ENCODE measurements at places on chromosomes 6 and 20.

DNA sequence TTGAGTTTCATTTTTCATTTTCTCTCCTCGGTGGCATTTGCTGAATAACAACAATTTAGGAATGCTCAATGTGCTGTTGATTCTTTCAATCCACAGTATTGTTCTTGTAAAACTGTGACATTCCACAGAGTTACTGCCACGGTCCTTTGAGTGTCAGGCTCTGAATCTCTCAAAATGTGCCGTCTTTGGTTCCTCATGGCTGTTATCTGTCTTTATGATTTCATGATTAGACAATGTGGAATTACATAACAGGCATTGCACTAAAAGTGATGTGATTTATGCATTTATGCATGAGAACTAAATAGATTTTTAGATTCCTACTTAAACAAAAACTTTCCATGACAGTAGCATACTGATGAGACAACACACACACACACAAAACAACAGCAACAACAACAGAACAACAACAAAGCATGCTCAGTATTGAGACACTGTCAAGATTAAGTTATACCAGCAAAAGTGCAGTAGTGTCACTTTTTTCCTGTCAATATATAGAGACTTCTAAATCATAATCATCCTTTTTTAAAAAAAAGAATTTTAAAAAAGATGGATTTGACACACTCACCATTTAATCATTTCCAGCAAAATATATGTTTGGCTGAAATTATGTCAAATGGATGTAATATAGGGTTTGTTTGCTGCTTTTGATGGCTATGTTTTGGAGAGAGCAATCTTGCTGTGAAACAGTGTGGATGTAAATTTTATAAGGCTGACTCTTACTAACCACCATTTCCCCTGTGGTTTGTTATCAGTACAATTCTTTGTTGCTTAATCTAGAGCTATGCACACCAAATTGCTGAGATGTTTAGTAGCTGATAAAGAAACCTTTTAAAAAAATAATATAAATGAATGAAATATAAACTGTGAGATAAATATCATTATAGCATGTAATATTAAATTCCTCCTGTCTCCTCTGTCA lies 88.1 kb downstream of the SNAP25 start:
- no peak for DNase-seq

GRCh38 chr20:5211803-5212714 lies 85.3 kb downstream of the CDS2 start:
- no peak for DNase-seq

DNA sequence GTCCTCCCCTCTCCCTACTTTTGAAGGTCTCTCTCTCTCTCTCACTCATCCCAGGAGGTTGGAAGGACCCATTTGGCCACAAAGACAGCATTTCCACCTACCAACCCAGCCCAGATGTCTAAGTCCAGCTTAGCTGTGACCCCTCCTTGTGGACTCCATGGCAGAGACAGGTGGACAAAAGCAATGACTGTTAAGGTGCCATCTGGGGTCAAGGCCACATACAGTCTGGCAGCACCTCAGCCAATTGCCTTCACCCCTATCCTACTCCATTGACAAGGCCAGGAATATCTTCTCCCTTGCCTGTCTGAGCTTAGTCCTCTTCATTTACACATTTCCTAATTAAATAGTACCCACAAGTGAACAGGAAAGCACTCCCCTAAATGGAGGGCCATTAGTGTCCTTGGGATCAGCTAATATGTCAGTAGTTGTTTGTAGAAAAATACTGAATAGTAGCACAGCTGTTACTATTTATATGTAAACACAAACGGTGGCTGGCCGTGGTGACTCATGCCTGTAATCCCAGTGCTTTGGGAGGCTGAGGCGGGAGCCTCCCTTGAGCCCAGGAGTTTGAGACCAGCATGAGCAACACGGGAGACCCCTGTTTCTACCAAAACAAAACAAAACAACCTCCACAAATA lies 28.8 kb downstream of the GCM1 start:
- peak; percentile 84 for DNase-seq

GRCh38 chr20:2330090-2330695 lies 34.4 kb downstream of the TGM3 start:
- DNase-seq = no peak

GRCh38 chr6:25387483-25387882 lies 108.3 kb downstream of the CARMIL1 start:
- DNase-seq = no peak

DNA sequence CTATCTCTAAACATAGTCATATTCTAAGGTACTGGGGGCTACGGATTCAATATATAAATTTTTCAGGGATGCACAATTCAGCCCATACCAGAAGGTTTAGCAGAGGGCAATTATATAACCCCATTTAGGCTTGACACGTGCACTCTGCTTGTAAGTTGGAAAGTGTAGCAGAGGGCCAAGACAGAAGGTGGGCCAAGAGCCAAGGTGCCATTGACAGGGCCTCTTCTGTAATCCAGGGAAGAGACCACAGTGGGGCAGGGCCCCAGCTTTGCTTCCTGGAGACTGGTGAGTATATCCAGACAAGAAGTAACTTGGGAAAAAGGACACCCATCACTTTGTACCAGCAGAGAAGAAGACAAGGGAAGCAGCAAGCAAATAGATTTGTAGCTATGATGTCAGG lies 672.4 kb upstream of the MARCKS start:
- DNase-seq = no peak

- DNase-seq = no peak
These were observed 25.3 kb downstream of the BFSP1 start for GRCh38 chr20:17505636-17506517.

GRCh38 chr6:5152460-5152859 lies 67.3 kb downstream of the PPP1R3G start:
- no peak for DNase-seq

DNA sequence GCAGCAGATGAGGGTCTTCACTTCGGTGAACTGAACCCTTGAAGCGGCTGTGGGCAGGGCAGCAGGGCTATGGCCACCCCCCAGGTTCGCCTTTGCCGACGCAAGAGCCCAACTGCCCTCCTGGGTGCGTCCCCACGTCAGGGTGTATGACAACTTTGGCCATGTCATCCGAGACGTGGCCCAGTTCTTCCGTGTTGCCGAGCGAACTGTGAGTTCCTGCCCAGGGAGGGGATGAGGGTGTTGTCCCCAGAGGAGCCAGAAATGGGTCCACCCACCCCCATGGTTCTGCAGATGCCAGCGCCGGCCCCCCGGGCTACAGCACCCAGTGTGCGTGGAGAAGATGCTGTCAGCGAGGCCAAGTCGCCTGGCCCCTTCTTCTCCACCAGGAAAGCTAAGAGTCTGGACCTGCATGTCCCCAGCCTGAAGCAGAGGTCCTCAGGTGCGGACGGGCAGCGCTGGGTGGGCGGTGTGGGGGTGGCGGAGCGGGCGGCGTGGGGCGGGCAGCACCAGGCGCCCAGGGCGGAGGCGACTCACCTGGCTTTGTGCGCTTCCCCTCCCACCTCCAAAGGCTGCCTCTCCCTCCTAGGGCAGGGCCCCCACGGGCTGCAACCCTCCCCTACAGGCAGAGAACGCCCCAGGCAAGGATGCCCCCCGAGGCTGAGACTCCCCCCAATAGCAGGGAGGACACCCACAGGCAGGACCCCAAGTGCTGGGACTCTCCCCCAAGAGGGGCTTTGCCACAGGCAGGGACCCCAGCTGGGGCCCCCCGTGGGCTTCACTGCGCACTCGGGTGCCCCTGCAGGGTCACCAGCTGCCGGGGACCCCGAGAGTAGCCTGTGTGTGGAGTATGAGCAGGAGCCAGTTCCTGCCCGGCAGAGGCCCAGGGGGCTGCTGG lies 6.2 kb upstream of the TNFRSF6B start:
- no peak for DNase-seq

GRCh38 chr6:46521464-46521971 lies 30.3 kb upstream of the RCAN2 start:
- no peak for DNase-seq

DNA sequence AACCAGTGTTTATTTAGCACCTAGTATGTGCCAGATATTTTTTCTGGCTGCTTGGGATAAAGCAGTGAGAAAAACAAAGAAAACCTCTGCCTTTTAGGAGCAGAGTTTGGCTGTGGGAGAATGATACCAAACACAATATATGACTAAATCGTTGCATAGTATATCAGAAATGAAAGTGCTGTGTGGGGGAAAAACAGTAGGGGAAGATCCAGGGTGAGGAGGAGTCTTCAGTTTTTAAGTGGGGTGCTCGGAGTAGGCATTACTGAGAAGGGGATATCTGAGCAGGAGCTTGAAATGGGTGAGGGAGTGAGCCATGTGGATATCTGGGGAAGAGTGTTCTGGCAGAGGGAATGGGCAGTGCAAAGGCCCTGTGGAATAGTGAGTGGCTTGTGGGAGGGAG lies 23.0 kb downstream of the TAF8 start:
- DNase-seq = no peak

DNA sequence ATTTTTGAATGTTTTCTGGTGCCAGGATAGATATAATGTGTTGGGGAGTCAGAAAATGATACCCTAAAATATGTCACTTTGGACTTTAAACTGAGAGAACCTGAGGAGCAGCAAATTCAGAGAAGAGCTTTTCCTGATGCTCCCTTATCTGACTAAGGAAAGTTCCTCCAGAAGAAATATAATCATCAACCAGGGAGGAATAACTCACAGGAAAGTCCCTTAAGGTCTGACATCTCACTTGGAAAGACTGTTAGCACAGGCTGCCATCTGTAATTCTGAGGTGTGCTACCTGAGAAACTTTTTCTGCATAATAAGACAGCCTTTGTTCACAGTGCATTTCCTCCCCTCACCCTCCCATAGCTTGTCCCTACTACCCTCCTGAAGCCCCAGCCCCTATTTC lies 218.6 kb downstream of the SYNE1 start:
- no peak for DNase-seq

DNA sequence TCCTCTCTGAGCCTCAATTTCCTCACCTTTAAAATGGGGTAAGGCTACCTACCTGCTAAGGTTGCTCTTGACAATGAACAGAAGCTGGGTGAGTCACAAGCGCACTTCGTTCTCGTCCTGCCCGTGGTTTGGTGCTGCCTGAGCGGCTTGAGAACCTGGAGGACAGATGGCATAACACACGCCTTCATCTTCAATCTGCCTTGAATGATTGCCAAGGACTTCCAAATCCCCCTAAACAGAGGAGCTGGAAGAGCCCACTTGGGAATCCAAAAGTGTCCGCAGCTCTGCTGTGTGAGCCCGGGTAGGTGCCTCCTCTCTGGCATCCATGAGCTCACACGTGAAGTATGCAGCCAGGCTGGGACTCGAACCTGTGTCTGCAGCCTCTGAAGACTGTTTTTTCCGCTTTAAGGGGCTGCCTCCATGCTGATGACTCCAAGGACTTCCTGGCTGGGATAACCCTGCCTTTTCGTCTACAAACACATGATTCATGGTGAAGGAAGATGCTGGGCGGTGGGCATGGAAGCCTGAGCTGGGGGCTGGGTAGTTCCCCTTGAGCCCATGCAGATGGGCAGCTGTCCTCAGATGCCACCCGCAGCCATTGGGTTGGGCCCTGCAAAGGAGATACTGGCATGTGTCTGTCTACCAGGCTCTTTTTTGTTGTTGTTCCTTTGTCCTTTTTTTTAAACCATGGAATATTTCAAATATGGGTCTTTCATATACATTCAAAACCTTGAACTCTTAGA lies 25.3 kb upstream of the CSNK2A1 start:
- DNase-seq = no peak

GRCh38 chr6:142294679-142295078 lies 7.1 kb upstream of the ADGRG6 start:
- no peak for DNase-seq

DNA sequence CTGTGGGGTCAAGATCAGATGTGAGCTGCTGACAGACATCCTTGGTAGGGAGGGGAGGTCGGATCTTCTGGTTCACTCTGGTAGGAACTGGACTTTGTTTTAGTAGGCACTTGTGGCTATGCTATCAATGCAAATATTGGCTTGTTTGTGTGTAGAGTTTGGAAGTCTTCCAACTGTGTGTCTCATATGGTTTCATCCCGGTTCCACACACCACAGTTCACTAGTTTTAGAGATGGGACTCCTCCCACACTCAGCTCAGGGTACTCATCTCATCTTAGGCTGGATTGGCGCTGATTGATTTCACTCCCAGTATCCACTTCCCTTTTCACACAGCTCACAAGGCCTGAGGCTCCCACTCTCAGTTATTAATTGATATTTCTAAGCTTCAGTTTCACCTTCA lies 161.3 kb downstream of the THBS2 start:
- DNase-seq = no peak

- DNase-seq = no peak
These were observed 128.0 kb downstream of the INSM1 start for GRCh38 chr20:20495729-20496503.

DNA sequence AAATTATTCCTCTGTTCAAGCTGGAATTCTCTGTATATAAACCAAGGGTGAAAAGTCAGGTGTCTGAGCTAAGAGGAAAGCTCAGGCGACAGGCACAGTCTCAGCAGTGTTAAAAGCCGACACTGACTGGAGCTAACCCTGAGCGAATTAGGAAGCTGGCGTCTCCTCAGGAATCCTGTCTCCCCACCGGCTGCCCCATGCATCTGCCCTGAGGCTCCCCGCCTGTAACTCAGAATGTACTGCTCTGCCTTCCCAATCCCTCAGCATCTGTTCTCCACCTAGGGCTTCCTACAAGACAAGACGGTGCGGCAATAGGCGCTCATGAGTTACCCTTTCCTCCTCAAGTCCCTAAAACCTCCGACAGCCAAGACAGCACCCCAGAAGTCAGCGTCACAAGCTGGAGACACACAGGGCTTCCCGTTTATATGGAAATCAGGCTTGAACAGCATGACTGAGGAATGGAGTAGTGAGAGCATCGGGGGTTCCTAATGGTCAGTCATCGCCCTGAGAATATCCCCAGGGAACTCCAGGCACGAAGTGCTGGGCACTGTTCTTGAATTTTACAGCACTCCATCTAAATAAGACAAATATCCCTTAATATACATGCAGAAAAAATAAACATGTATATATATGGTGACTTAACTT lies 33.5 kb downstream of the WDR27 start:
- DNase-seq = peak; percentile 25

GRCh38 chr20:19903168-19903811 lies 113.9 kb upstream of the NAA20 start:
- no peak for DNase-seq

GRCh38 chr6:95120984-95121383 lies 456.4 kb upstream of the MANEA start:
- DNase-seq = no peak

DNA sequence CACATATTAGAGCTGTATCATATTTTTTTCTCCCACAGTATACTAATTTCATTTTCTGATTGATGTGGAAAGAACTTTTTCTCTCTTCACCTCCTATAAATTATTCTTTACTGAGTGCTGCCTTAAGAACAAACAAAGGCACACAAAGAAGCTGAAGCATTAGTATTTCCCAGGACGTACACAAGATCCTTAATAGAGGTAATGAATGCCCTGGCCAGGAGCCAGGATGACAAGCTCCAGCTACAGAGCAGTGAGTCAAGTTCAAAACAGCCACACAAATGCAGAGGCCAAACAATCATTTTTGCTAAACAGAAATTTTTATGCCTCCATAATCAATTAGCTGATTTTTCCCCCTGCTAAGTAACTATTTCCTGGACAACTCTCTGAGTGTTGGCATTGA lies 639.6 kb downstream of the EPHA7 start:
- DNase-seq = no peak

DNA sequence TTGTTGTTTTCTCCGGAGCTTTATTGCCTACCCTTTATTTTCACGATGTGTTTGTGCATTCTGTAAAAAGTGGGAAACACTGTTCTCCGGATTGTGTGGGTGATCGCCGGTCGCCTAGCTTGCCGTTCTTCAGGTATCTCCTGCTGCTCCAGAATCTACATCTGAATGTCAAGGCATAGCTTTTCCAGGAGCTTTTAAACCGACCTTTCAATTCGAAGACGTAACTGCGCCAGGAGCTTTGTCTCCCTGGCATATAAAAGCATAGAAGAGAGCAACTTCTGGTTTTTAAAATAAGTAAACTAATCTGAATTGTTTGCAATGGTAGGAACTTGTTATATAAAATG lies 96.0 kb downstream of the HFE start:
- DNase-seq = no peak

GRCh38 chr20:48760403-48760983 lies 67.3 kb downstream of the PREX1 start:
- no peak for DNase-seq
